HFFc6 (cell line): ENCODE measurements at places on chromosomes 6 and 20. TPM values are rescaled to one million over a fixed set of nuclear protein-coding genes. Genes with fewer than 3 reads are reported as not detected.

DNA sequence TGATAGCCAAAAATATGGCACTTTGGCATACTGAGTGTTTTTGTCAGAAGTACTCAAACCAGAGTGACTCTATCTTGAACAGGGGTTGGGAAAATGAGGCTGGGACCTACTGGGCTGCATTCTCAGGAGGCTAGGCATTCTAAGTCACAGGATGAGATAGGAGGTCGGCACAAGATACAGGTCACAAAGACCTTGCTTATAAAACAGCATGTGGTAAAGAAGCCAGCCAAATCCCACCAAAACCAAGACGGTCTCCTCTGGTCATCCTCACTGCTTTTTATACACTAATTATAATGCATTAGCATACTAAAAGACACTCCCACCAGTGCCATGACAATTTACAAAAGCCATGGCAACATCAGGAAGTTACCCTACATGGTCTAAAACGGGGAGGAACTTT lies 985.1 kb downstream of the HACE1 start:
- no peaks in the 10 kb centered on the region for H3K27me3 ChIP-seq
- H3K4me3 ChIP-seq, result no peak overlapping the region
- H3K4me1 ChIP-seq, result no peaks in the 10 kb centered on the region
- no peaks in the 10 kb centered on the region; the same call in 1 of the 2 replicates for H3K36me3 ChIP-seq

GRCh38 chr6:142481466-142481865 lies 179.7 kb downstream of the ADGRG6 start:
- H3K4me1 ChIP-seq, result peaks cover 21% of the 10 kb centered on the region
- H3K4me3 ChIP-seq, result no peak overlapping the region
- H3K27me3 ChIP-seq, result peaks cover 5% of the 10 kb centered on the region
- DNase-seq, result no peak
- no peak overlapping the region for H3K27ac ChIP-seq
- H3K36me3 ChIP-seq, result no peaks in the 10 kb centered on the region

GRCh38 chr20:49712118-49712517 lies 1.6 kb downstream of the B4GALT5 start:
- peaks cover 32% of the 10 kb centered on the region for H3K4me1 ChIP-seq
- H3K27me3 ChIP-seq, result no peaks in the 10 kb centered on the region; the same call in none of the 2 replicates
- H3K4me3 ChIP-seq, result peak overlapping the region; percentile 93

DNA sequence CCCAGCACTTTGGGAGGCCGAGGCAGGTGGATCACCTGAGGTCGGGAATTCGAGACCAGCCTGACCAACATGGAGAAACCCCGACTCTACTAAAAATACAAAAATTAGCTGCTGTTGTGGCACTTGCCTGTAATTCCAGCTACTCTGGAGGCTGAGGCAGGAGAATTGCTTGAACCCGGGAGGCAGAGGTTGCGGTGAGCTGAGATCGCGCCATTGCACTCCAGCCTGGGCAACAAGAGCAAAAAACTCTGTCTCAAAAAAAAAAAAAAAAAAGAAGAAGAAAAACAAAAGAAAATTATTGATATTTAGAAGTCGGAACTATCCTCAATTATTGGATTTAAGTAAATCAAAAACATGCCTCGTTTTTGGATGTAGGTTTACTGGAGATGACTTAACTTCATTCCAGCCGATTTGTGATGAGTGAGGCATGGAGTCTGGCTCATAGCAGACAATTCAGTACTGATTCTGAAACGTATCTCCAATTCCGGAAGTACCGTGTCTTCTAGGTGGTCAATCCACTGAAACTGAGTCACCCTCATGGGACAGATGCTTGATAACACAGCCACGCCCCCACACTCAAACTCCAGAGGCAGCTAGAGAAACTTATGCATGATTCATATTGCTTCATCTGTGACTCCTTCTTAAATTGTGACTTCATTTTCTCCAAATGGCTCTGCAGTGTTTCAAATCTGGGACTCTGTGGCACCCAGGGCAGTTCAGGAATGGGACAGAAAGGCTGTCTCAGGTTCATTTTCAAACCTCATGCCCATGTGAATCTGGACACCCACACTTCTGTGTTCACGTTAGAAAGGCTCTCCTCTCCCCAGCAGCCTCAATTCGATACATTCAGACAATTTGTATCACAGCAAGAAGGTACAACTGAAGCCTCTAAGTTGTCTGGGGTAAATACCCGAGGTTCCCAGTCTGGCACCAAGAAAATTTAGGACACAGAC lies 110.4 kb upstream of the ARMC2 start:
- peaks cover 51% of the 10 kb centered on the region for H3K4me1 ChIP-seq
- DNase-seq, result peak; percentile 96
- peak overlapping the region; percentile 90 for H3K27ac ChIP-seq
- no peaks in the 10 kb centered on the region for H3K36me3 ChIP-seq
- peaks cover 2% of the 10 kb centered on the region; the same call in 1 of the 2 replicates for H3K27me3 ChIP-seq

GRCh38 chr6:27161946-27162603 lies 85.4 kb upstream of the PRSS16 start:
- DNase-seq, result peak; percentile 90
- no peaks in the 10 kb centered on the region for H3K36me3 ChIP-seq
- peaks cover 44% of the 10 kb centered on the region for H3K4me1 ChIP-seq
- H3K4me3 ChIP-seq, result peak overlapping the region; percentile 42; the same call in 1 of the 2 replicates

- no peaks in the 10 kb centered on the region for H3K4me1 ChIP-seq
- no peak for DNase-seq
- no peak overlapping the region for H3K27ac ChIP-seq
- H3K27me3 ChIP-seq, result peaks cover 4% of the 10 kb centered on the region
These were observed 413.2 kb downstream of the CDH26 start for GRCh38 chr20:60371384-60371783.

DNA sequence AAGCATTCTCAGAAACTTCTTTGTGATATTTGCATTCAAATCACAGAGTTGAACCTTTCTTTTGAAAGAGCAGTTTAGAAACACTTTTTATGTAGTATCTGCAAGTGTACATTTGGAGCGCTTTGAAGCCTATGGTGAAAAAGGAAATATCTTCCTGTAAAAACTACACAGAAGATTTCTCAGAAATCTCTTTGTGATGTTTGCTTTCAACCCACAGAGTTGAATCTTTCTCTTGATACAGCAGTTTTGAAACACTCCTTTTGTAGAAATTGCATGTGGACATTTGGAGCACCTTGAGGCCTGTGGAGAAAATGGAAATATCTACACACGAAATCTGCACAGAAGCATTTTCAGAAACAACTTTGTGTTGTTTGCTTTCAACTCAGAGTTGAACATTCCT lies 612.3 kb upstream of the ZNF337 start:
- peaks cover 11% of the 10 kb centered on the region; the same call in 1 of the 2 replicates for H3K36me3 ChIP-seq
- H3K4me1 ChIP-seq, result no peaks in the 10 kb centered on the region; the same call in 1 of the 2 replicates
- H3K27me3 ChIP-seq, result no peaks in the 10 kb centered on the region
- no peak overlapping the region for H3K4me3 ChIP-seq
- no peak overlapping the region for H3K27ac ChIP-seq

- H3K27ac ChIP-seq, result no peak overlapping the region
- no peaks in the 10 kb centered on the region for H3K4me1 ChIP-seq
- no peaks in the 10 kb centered on the region for H3K27me3 ChIP-seq
These were observed 163.7 kb downstream of the MAFB start for GRCh38 chr20:40525351-40525750.

DNA sequence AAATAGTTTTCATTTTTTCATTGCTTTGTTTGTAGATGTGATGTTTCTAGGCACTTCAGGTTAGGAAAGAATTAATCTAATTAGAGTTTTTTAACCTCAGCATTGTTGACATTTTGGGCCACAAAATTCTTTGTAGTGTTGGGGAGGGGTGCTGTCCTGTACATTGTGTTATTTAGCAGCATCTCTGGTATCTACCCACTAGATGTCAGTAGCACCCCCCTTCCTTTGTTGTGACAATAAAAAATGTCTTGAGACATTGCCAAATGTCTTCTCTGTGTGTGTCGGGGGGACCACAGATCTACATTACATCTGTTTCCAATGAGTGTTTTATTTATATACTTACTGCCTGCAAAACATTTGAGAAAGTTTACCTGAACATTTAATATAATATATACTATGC lies 45.6 kb downstream of the EYA4 start:
- DNase-seq, result no peak
- no peaks in the 10 kb centered on the region; the same call in 1 of the 2 replicates for H3K27me3 ChIP-seq
- H3K36me3 ChIP-seq, result no peaks in the 10 kb centered on the region
- H3K4me1 ChIP-seq, result no peaks in the 10 kb centered on the region
- H3K4me3 ChIP-seq, result no peak overlapping the region

GRCh38 chr6:156231026-156231765 lies 546.0 kb upstream of the ARID1B start:
- no peaks in the 10 kb centered on the region; the same call in 1 of the 2 replicates for H3K27me3 ChIP-seq
- no peak overlapping the region for H3K4me3 ChIP-seq
- DNase-seq, result no peak
- no peaks in the 10 kb centered on the region for H3K36me3 ChIP-seq
- H3K27ac ChIP-seq, result no peak overlapping the region

- H3K36me3 ChIP-seq, result no peaks in the 10 kb centered on the region; the same call in 1 of the 2 replicates
- H3K27me3 ChIP-seq, result peaks cover 4% of the 10 kb centered on the region
- no peaks in the 10 kb centered on the region for H3K4me1 ChIP-seq
- H3K27ac ChIP-seq, result no peak overlapping the region
These were observed 52.5 kb downstream of the MAFB start for GRCh38 chr20:40636486-40636885.

DNA sequence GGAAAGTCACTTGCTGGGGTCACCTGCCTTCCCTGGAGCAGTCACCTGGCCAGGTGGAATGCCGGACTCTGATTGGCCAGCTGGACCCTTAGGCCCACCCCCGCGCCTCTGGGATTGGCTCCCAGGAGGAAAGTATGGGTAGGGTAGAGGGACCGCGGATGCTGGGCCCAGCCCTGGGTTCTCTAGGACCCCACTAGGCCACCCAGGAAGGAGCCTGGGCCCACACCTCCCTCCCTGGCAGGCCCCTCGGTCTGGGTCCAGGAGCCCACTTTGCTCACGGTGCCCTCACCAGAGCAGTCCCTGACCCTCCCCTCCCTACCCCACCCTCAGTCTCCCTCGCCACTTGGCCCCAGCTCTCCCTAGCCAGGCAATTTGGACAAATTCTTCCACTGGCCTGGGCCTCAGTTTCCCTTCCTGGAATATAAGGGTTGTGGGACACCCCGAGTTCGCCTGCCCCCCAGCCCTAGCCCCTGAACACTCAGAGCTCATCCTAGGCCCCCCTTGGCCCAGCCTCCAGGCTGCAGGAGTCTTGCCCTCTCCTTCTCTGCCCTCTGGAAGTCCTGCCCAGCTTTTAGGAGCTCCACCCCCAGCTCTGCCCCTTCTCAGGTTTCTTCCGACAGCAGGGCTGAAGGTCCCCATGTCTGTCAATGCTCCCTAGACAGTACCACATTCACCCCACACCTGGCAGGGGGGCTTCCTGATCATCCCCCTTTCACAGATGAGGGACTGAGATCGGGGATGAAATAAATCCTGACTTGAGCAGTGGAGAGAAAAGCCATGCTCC lies 299.6 kb downstream of the TAF4 start:
- no peak overlapping the region for H3K27ac ChIP-seq
- peaks cover 2% of the 10 kb centered on the region; the same call in 1 of the 2 replicates for H3K27me3 ChIP-seq
- no peak for DNase-seq
- no peak overlapping the region for H3K4me3 ChIP-seq
- no peaks in the 10 kb centered on the region for H3K4me1 ChIP-seq

DNA sequence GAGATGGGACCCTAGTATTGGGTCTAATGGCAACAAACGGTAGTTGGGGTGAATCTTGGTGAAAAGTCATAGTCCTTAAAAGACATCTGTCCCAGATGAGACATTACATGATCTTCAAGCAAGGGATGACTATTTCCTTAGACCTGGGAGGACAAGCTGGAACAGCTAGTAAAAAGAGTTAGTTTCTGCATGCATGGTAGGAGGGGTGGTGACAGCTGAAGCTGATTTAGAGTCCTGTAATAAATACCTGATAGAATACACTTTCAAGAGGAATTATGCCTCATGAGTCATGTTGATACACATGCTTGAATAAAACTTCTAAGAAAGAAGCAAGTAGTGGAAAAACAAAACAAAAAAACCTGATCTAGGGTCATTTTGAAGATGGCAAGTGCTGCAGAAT lies 247.4 kb downstream of the CD109 start:
- H3K36me3 ChIP-seq, result no peaks in the 10 kb centered on the region
- no peak overlapping the region for H3K27ac ChIP-seq
- peaks cover 32% of the 10 kb centered on the region for H3K4me1 ChIP-seq
- DNase-seq, result no peak

PDE10A gene
- total RNA-seq, result 2.0 TPM in 1 of 3 replicates, not detected in the others

FNDC1 gene
- total RNA-seq, result not detected in 3 replicates

TREM2 gene
- total RNA-seq, result not detected in 3 replicates

ID1 gene
- total RNA-seq, result 397 to 465 TPM (median 420 TPM) in 3 replicates

BPIFA1 gene
- total RNA-seq, result not detected in 2 replicates
